Occipital lobe (tissue), 3 donors: ENCODE measurements at places on chromosomes 4 and X.

DNA sequence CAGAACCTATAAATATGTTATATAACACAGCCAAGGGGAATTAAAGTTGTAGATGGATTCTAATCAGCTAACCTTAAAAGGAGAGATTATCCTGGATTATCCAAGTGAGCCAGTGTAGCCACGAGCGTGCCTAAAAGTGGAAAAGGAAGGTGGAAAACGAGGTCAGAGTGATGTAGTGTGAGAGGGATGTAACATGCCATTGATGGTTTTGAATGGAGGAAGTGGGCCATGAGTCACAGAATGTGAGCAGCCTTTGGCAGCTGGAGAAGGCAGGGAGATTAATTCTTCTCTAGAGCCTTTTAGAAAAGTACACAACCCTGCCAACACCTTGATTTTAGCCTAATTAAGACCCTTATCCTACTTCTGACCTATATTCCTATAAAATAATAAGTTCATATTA is 149.1 kb downstream of the SLC39A8 start:
- DNase-seq = no peak

- DNase-seq = no peak
Measured at GRCh38 chr4:89352541-89352940, 44.9 kb upstream of the GPRIN3 start.

DNA sequence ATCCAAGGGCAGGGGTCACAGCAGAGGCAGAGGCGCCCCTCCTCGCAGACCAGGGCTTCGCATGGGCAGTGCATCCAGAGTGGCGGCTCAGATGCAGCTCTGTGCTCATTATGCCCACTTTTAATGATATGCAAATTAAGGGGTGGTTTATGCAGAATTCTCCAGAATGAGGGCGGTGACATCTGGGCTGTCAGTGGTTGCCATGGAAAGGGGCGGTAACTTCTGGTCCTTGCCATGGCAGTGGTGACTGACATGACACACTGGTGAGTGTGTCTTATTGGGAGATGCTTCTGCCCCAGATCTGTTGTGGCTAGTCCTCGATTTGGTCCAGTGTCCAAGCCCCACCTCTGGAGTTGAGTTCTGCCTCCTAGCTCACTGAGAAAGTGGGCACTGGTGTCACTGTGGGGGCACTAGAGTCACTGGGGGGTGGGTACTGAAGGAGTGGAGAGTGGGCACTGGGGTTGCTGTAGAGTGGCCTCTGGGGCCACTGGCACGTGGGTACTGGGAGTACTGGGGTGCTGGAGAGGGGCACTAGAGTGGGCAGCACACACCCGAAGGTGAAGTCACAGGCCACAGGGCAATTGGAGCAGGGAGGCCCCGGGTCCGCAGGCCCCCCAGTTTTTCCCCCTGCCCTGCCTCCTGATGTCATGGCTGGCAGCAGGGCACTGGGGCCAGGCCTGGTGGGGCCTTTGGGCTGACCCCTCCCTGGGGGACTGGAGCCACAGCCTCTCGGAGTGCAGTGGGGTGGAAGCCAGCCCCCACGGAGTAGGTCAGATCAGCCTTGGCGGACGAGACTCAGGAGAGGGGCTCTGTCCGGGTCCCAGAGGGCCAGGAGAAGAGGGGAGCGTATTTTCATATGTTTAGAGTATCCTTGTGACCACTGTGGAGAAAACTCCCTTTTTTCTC is 98.6 kb upstream of the NKX1-1 start:
- DNase-seq = no peak

DNA sequence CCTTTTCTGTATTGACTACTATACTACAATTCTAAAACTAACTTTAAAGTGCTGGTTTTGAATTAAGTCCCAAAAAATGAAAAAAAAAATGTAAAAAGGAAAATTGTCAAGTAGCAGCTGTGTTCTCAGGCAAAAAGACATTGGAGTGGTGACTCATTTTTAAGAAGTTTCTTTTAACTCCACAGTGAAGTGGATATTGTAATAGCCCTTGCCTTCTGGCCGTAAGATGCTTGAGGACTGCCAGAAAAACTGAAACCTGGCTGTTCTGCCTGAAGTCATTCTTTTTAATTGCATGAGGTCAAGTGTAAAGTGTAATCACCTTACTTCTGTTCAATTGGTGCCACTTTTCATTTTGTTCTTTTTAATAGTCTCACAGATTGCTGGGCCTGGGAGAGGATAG is 28.9 kb downstream of the SPANXD start:
- no peak for DNase-seq

GRCh38 chr4:36310216-36310615 is 28.8 kb downstream of the DTHD1 start:
- DNase-seq = no peak

GRCh38 chr4:137367620-137368019 is 164.7 kb downstream of the PCDH18 start:
- DNase-seq = no peak

- no peak for DNase-seq
Measured at GRCh38 chr4:100694467-100694866, 176.6 kb upstream of the EMCN start.

- no peak for DNase-seq
Measured at GRCh38 chr4:84948056-84948455, 18.4 kb downstream of the WDFY3 start.

- no peak for DNase-seq
Measured at GRCh38 chrX:41258871-41259270, 75.1 kb upstream of the DDX3X start.

GRCh38 chr4:46554760-46555465 is 165.0 kb upstream of the GABRA2 start:
- no peak for DNase-seq

- DNase-seq = peak; percentile 66
Measured at GRCh38 chr4:148444296-148445070, 2.3 kb upstream of the NR3C2 start.

DNA sequence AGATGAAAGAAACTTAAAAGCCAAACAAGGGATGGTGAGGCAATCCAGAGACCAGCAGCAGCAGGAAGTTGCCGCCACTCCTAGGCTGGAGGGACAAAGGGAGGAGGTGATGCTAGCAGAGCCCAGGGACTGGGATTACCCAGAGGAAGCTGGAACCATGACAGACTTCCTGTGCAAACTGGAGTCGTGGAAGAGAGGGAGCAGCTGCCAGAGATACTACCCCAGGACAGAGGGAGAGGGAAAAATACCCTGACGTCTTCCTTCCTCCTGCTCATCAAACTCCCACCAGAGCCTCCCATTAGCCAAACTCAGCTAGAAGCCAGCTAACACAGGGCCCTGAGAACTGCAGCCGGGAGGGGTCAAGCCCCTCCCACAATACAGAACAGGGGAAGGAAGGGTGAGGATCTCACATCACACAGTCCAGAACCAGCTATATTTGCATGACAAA is 101.2 kb upstream of the KLF3 start:
- no peak for DNase-seq

DNA sequence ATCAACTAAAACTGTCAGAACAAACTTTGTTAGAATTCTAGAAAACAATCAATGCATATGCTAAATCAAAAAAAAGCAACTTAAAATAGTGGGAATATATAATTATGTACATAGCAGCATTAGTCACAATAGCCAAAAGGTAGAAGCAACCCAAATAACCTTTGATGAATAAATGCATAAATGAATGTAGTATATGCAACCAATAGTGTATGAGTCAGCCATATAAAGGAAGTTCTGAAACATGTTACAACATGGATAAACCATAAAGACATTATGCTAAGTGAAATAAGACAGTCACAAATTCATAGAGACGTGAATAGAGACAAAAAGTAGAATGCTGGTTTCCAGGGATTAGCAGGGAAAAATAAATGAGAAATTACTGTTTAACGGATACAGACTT is 762.8 kb upstream of the INTU start:
- no peak for DNase-seq

DNA sequence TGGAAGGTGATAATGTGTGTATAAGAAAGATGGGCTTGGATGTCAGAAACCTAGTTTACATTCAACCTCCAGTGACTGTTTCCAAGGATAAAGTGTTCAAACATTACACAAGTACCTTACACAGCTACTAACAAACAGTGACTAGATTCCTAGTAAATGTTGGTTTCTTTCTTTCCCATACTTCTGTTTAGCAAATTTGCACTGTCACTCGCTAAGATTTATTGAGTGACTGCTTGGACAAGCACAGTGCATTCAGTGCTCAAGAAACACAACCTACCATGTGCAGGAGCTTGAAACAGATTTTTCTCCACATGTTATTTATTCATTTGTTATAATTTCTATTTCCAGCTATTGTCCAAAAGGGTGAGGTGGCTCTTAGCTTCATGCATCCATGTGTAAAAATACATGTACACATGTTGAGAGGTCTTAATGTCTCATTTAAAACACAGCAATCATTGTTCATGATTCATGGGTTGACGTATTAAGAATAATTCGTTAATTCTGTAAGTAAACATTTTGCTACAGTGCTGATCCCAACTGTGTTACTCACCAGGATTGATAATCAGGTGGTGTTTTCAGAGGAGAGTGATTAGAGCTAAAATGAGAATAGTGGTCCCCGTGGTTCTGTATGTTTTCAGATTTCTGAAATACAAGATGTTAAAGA is 153.0 kb downstream of the DCLK2 start:
- DNase-seq = no peak

- DNase-seq = no peak
Measured at GRCh38 chr4:158428242-158428641, 93.4 kb upstream of the RXFP1 start.

- DNase-seq = no peak
Measured at GRCh38 chr4:6050551-6050950, 32.3 kb upstream of the C4orf50 start.

- no peak for DNase-seq
Measured at GRCh38 chr4:145589916-145590702, 29.1 kb upstream of the MMAA start.

DNA sequence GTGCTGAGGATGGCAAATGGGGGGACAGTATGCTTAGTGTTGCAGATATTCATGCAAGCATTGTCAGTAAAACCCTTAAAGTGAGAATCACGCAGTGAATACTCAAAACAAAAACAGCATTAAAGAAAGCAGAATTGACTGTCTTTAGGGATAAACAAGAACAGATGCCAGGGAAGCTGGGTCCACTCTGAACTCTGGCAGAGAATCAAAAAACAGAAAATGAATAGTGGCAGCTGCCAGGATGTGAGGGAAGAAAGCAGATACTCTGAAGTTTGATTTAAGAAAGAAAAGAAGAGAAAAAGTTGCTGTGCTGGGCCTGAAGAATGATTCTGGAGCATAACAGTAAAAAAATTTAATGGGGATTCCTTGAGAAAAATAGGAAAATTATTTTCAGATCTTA is 131.5 kb downstream of the GABRA2 start:
- DNase-seq = no peak

GRCh38 chr4:170589597-170590191 is 499.9 kb upstream of the AADAT start:
- DNase-seq = no peak

DNA sequence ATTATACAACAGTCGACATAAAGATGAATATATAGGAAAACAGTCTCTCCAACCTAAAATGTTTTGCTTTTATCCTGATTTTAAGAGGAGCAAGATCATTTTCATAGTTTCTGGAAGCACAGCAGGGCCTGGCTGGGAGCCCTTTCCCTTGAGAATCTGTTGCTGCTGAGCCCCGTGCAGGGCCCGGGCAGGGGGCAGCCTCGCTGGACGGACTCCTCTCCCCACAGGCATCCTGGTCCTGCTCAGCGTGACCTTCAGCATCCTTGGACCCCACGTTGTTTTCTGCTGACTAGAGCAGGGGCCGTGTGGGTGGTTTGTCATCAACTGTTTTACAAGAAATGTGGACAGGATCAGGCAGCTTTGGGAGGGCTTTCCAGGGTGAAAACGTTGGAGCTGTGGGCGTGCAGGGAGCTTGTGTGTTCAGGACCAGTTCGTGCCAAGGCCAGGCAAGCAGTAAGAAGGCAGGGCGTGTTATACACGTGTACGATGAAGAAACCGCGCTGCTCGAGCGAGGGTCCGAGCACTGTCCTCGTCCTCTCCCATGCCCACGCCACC is 25.0 kb downstream of the CPZ start:
- no peak for DNase-seq

DNA sequence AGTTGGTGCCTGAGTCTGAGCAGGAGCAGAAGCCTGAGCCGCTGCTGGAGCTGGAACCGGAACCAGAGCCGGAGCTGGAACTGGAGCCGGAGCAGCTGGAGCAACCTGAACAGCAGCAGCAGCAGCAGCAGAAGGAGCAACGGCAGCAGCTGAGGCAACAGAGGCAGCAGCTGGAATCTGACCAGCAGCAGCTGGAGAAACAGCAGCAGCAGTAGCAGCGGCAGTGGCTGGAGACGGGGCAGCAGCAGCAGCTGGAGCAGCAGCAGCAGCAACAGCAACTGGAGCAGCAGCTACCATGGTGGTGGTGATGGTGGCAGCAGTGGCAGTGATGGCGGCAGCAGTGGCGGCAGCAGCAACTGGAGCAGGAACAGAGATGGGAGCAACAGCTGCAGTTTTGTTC is 61.5 kb downstream of the AMOT start:
- DNase-seq = no peak

- no peak for DNase-seq
Measured at GRCh38 chr4:54999003-54999402, 126.4 kb downstream of the KDR start.

- DNase-seq = no peak
Measured at GRCh38 chr4:25969374-25970155, 55.5 kb downstream of the SMIM20 start.

GRCh38 chrX:13131396-13132137 is 87.1 kb upstream of the FAM9C start:
- no peak for DNase-seq

DNA sequence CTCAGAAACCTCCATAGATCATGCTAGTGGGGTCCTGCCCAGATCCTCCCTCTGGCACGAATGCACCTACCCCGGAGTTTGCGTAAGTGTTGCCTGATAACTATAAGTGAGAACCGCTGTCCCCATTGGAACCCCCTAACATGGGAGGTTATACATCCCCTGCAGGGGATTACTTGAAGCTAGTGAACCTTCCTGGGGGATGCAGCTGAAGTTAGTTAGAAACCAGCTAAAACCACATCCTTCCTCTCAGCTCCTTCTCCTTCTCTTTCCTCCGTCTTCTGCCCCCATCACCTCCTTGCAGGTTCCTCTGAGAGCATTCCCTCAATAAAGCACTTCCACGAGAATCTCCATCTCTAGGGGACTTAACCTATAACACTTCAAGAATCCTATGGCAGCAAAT is 95.0 kb downstream of the ZNF827 start:
- no peak for DNase-seq

GRCh38 chrX:2533424-2533823 is 32.6 kb upstream of the DHRSX start:
- DNase-seq = no peak

DNA sequence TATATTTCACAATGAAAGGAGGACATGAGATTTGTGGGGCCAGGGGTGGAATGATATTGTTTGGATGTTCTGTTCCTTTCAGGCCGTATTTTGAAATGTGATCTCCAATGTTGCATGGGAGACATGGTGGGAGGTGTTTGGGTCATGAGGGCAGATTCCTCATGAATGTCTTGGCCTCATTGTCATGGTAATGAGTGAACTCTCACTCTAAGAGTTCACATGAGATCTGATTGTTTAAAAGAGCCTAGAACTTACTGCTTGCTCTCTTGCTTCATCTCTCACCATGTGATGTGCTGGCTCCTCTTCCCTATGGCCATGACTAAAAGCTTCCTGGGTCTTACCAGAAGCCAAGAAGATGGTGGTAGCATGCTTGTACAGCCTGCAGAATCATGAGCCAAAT is 1183.0 kb downstream of the TECRL start:
- no peak for DNase-seq
